ENCODE measurements at places on chromosomes 7 and 10.
A peak's percentile ranks its signal among the peaks of the same experiment; 100 is the strongest.

- DNase-seq: peak; percentile 25
Observed at GRCh38 chr7:115260381-115260780, 338.5 kb downstream of the MDFIC start.

- no peak for DNase-seq
Observed at GRCh38 chr7:149776289-149776688, 2.9 kb upstream of the ZNF467 start.

DNA sequence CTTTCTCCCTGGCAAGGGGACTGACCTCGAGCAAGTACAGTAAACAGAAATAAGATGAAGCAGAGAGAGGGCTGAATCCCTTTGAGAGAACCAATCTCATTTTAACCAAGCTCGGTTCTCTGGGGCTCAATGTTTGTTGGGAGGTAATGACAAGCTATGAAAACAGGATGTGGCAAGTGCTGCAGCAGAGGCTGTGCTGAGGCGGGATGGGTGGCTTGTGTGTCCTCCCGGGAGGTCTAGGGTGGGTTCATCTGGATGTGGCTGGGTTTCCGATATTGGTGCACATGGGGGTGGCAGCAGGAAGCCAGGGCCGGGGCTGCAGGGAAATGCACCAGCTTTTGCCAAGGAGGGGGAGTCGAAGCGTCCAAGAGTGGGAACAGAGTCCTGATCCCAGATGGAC, 84.5 kb downstream of the AOAH start:
- DNase-seq: no peak

DNA sequence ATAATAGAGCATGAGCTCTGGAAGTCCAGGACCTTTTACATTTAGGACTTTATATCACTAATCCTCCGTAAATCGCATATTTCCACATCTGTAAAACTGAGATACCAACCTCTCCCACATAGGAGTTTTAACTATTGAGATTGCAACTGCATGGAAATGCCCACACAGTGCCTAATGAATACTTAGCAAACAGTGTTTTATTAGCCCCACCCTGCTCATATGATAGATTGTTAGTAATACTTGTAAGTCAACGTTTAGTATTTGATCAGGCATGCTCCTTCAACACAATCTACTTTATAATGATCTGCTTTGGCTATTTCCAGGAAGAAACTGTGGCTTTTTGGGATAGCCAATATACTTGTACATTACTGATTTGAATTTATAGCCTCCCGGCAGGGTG, 8.5 kb downstream of the PDZD8 start:
- DNase-seq: no peak

- DNase-seq: no peak
Observed at GRCh38 chr7:155879592-155879991, 67.3 kb upstream of the SHH start.

DNA sequence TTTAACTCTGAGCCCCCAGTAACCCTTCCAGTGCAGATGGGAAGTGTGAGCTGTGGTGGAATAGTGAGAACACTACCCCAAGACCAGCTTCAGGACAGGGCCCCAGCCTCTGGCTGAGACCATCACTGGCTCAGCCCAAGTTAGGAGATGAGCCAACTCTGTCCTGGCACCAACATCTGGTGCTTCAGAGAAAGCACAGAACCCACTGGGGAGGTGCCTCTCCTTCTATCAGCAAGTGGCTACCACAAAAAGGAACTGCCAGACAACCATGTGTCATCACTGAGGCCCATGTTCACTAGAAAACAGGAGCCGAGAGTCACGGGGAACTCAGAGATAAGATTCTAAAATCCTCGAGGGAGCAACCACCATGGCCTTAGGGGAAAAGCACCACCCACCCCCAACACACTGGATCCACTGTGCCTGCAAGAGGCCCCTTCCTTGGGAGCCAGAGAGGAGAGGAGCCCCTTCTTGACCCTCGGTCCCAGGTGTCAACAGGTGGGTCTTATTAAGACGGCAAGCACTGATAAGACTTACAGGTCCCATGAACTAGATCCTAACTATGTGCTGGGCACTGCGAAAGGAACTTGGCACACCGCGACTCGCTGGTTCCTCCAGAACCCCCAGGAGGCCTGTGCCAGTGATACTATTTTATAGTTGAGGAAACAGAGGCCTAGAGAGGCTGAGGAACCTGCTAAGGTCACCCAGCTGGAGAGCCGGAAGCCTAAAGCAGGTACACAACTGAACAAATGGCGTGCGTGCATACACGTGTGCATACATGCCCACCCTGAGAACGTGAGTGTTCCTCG, 102.7 kb downstream of the FAM53B start:
- DNase-seq: peak; percentile 37

DNA sequence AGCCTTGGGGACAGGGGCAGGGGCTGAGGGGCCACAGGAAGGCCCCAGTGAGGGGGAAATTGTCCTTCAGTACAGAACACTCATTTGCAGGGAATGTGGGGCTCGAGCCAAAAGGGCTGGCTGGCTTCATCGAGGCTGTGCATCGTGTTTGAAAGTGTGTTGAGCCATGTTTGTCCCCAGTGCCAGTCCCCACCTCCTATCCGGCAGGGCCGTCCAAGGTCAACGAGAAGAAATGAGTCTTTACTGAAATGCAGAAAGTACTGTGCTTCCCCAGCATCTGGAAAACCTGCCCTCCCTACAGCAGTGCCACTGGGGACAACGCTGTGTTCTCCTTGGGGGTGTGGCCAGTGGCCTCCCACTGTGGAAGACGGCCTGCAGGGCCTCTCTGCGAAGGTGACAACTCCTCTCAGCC, 214.1 kb downstream of the KLF6 start:
- DNase-seq: no peak

GRCh38 chr10:110340122-110340521, 35.4 kb upstream of the SMNDC1 start:
- DNase-seq: no peak

GRCh38 chr7:39299695-39300094, 266.5 kb upstream of the YAE1 start:
- DNase-seq: no peak

DNA sequence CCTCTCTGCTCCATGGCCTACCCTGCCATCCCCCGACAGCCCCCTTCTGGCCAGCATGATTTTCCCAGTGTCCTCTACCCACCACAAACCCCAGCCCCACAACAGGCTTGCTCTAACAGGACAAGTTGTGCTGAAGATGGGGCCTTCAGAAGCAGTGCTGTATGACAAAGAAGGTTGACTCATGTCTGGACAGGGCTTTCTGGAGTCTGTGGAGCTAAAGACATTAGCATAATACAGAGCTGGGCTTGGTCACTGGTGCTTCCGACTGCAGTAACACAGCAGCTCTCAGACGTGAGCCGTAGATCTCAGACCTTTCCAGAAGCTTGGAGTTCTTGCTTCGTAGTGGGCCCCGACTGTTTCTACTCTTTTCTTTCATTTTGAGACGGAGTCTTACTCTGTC, 100.5 kb downstream of the GTF2IRD1 start:
- no peak for DNase-seq

GRCh38 chr10:119100434-119101238, 3.3 kb upstream of the DENND10 start:
- no peak for DNase-seq

DNA sequence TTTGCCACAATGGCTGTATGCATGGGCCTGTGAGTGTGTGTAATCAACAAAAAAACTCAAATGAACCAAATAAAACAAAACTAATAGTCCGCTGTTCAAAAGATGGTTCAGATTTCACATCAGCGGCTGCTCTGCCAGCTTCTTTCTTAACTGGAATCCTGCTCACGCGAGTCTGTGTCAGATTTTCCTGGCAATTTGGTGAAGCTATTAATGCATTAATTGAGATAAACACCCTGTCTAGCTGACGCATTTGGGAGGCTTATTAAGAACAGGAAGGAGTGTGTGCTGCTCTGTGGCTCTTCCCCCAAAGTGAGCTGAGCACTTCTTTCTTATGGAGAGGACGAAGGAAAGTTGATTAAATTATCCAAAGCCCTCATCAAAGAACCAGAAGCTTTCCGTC, 336.6 kb upstream of the MKI67 start:
- DNase-seq: no peak

DNA sequence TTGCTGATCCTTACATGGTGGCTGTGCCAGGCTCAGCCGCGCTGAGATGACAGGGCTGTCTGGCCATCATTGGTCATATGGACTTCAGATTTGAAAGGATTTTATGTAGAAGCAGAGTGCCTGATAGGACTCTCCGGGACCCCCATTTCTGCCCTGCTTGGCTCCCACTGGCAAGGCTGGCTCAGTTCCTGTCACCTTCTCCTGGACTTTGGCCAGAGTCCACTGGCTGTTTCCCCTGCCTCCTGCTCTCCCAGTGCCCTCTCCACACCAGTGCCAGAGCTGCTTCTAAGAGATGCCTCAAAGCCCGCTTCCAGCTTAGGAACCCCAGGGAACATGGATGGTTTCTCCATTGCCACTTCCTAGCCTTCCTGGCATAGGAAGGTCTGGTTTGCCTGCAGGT, 5.1 kb upstream of the SH2D4B start:
- no peak for DNase-seq

- DNase-seq: peak; percentile 30
Observed at GRCh38 chr7:105691082-105691679, 109.9 kb upstream of the EFCAB10 start.

DNA sequence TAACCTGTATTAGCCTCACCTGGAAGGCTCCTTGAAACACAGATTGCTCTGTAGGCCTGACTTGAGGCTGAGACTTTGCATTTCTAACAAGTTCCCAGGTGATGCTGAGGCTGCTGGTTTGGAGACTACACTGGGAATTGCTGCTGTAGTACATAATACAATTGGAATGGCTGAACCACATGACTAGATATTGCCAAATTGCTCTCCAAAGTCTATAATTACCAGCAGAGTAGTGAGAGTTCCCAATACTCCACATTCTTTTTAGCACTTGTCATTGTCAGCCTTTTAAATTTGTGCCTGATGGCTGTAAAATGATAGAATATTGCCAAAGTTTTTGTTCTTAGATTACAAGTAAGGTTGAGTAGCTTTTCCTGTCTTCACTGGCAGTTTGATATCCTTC, 39.9 kb downstream of the PLEKHA8 start:
- peak; percentile 68 for DNase-seq

DNA sequence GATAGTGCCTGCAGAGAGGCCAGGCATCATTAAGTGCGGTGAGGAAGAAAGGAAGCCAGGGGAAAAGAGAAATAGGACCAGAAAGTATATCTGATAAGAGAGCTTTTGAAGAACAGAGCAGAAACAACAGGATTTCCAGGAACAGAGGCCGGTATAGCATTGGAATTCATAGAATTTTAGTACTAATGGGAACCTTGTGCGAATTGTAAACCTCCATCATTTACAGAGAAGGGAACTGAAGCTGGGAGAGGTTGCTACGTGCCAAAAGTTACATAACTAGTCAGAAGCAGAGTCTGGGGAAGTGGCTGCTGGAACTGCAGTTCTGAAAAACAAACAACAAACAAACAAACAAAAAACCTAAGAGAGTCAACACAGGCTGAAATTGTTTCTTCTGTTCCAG, 5.4 kb upstream of the ZMYND11 start:
- DNase-seq: no peak

- no peak for DNase-seq
Observed at GRCh38 chr7:104933521-104933988, 80.5 kb upstream of the KMT2E start.

DNA sequence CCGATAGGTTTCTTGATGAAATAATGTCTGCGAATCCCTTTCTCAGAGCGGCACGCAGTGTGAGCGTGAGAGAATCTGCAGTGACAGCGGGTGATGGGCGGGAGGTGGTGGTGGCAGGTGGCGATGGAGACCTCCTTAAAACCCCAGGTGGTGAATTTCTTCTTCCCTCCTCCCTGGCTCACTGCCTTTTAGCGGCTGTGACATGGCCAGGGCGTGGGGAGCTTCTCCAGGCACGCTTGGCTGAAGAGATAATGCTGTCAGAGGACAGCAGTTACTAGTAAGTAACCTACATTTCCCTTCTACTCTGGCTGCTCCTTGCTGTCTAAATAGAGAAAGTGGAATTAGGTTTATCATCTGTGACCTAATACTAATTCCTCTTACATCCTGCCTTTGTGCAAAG, 141.4 kb upstream of the INSYN2A start:
- no peak for DNase-seq

- no peak for DNase-seq
Observed at GRCh38 chr10:122102869-122103525, 114.0 kb downstream of the TACC2 start.

- DNase-seq: no peak
Observed at GRCh38 chr7:49631071-49631815, 142.2 kb upstream of the VWC2 start.

- DNase-seq: no peak
Observed at GRCh38 chr7:461117-461452, 58.6 kb downstream of the PDGFA start.

DNA sequence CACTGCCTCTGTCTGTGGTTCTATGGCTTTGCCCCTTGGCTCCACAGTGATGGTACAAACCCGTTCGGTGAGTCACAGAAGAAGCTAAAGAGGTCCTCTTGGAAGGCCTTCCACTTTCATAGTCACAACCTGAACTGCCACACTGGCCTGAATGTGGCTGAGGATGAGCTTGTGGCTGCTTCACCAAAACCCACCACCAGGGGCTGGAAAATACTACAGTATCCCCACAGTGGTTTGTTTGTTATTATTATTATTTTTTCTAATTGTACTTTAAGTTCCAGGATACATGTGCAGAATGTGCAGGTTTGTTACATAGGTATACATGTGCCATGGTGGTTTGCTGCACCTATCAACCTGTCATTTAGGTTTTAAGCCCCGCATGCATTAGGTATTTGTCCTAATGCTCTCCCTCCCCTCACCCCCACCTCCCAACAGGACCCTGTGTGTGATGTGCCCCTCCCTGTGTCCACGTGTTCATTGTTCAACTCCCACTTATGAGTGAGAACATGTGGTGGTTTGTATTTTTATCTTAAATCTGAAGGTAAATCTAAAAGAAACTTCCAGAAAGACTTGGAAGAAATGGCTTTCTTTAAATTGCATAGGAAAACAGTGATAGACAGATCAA, 160.8 kb upstream of the NPSR1 start:
- DNase-seq: no peak

- DNase-seq: no peak
Observed at GRCh38 chr7:30684351-30684750, 2.1 kb upstream of the CRHR2 start.

Measured in astrocyte of the spinal cord (primary cell).